ENCODE measurements at places on chromosomes 2 and 18.

DNA sequence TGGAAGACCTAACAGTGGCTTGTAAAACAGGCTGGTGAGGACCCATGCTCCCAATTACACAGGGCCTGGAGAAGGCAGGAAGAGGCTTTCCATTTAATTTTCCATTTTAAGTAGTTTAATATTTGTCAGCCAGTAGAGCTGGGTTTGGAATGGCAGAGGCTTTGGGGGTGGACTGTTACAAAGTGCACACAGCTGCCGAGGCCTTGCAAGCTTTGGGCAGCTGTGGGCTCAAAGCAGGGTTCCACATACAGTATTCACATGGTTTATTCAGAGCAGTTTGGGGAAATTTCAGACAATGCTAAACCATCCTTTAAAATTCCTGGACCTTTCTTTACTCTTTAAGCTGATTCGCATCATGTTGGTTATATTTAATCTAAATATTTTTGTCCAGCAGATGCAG, 132.6 kb downstream of the WDSUB1 start:
- no peak for DNase-seq

DNA sequence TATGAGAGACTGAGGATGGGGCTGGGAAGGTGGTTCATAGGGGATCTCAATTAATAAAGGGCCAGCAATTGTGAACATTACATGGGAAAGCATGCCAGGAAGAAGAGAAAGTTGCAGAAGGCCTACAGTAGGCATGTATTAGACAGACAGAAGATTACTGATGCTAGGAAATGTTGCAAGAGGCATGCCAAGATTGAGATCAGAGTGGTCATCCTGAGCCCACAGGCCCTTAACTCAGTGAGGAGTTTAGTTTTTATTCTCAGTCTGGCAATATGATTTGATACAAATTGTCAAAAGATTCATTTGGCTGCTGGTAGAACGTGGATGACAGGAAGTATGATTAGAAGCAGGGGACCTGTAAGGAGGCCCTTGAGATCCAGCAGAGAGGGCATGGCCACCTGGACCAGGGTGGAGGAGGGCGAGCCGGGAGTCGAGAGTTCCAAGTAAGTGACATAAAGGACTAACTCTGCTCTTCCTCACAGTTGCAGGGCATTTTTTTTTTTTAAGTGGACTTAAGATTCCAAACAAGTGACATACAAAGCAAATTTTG, 54.9 kb downstream of the EPHA4 start:
- no peak for DNase-seq

- DNase-seq, result peak; percentile 96
These were observed 75.1 kb downstream of the SH3BP4 start for GRCh38 chr2:235026649-235027557.

GRCh38 chr2:48774251-48774650, 18.7 kb upstream of the LHCGR start:
- DNase-seq, result no peak

DNA sequence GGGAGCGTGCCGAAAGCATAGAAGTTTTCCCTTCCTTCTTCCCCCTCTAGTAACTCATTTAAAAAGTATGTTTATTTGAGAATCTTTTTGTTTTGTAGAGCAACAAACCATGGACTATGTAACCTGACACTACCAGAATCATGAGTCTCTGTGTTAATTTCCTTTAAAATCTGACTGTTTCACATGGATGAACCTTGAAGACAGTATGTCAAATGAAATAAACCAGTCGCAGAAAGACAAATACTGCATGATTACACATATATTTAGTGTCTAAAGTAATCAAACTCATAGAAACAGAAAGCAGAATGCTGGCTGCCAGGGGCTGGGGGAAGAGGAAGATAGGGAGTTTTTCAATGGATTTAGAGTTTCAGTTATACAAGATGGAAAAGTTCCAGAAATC, 32.3 kb downstream of the PTPN2 start:
- DNase-seq, result no peak

DNA sequence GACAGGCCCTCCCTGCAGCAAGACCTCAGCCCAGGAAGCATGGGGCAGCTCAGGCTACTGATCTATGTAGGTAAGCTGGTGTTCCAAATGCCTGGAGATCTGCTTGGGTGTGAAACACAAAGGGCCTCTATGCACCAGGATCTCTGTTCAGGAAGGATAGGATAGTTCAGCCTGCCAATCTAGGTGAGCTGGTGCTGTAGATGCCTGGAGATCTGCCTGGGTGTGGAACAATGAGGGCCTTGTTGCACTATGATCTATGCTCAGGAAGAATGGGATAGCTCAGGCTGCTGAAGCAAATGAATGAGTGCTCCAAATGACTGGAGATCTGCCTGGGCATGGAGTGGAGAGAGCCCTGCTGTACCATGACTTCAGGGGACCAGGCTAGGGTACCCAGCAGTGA, 48.9 kb upstream of the MYL1 start:
- DNase-seq, result no peak

GRCh38 chr2:190569994-190570755, 35.7 kb upstream of the NEMP2 start:
- DNase-seq, result no peak

DNA sequence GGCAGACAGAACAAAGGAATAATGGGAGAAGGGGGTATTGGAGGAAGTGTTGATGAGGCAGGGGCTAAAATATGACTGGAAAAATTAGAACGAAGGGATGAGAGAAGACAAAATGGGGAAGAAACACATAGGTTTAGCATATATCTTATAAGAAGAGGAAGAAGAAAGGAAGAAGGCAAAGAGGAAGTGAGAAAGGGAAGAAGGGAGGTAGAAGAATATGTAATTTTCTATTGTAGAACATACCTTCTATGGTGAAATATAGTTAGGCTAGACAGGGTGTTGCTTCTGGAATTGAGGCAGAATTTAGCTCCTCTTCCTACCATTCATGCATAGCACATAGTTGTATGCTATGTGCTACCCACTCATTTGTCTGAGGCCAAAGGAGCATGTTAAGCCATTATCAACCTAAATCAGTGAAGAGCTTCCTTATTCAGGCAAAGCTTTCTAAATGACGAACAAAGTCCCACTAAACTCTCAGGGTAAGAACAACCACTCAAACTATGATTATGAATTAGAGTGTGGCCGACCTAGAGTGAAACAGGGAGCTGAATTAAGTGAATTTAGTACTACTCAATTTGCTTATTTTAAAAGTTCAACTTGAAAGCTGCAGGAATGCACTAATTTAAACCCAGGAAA, 180.9 kb upstream of the GALNT5 start:
- no peak for DNase-seq

DNA sequence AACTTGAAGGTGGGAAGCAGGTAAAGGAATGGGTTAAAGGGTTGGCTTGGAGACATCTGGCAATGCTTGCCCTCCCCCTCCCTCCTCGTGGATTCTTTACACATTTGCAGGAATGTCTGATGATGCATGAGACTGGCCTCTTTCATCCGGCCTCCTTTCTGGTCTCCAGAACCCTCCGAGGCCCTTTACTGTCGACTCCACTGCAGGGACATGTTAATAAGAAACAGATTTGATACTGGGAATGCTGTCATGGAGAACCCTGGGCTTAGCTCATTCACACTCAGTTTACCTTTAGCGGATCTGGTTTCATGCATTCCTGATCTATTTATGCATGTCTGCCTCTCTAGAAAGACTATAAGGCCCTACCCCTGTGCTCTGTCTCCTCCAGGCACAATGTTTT, 238.7 kb downstream of the TGIF1 start:
- no peak for DNase-seq

DNA sequence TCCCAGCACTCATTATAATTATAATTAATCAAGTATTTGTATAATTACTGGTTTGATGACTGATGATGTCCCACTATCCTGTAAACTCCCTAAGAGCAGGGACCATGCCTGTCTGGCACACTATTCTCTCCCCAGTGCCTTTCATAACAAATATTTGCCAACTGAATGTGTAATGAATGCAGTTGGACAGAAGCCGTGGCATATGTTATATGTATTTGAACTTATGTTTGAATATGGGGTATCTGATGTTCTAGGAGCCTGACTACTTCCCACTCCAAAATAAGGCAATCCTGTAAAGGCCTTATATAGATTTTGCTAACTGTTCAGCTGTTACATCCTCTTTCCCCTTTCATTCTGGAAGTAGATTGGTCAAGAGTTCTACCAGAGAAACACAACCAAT, 19.7 kb downstream of the OSBPL6 start:
- no peak for DNase-seq

- no peak for DNase-seq
These were observed 58.8 kb downstream of the FECH start for GRCh38 chr18:57527556-57528229.

GRCh38 chr2:240387669-240388358, 47.6 kb upstream of the GPC1 start:
- no peak for DNase-seq

GRCh38 chr18:12470382-12471075, 62.8 kb downstream of the PRELID3A start:
- DNase-seq, result peak; percentile 24

DNA sequence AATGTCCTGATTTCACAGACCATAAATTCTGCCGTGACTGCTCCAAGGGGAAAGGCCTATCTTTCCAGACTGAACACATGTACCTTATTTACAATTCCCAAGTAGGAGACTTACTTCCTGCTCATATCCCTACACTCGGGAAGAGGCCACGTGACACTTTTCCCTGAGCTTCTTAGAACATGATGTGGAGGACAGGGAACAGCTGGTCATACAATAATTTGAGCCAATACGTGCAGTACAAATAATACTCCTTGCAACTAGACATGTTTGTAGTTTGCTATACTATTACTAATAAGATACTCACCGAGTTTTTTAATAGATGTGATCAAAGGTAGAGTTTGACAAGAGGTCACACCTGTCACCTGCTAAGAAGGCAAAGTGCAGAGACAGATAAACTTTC, 256.4 kb downstream of the SP3 start:
- no peak for DNase-seq

DNA sequence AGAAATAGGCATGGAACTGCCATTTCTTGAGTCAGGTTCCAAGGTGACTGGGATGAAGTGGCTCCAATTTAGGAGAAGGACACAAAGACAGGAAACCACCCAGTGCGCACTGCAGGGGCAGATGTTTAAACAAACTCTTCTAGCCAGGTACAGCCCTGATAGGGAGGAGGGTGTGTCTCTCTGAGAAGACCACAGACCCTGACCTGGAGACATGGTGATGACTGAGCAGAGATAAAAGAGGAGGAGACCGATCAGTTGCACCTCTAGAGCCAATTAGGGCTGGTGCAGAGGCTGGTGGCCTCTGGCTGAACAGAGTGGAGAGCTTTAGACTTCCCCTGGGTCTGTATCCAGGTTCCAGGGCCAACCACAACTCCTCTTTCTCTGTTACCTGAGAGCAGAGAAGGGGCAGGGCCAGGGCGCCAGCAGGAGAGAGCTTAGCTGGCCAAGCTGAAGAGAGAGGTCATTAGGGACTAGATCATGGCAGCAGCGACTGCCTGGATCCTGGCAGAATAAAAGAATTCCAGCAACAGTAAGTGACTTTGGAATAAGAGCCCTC, 5.4 kb upstream of the SPOPL start:
- DNase-seq, result no peak

DNA sequence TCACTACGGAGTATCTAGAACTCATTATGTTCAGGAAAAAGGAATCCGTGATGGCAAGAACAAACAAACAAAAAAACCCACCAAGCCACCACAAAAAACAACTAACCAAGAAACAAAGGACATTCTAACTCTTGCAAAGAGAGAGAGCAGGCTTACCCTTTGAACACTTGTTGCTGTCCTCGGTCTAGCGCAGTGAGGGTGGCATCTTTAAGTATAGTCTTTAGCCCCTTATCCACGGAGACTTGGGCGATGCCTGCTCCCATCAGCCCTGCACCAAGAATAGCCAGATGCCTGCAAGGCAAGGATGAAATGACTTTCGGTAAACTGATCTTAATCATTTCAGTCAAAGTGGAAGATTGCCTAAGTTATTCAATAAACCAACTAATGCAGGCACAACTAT, 31.0 kb downstream of the GAREM2 start:
- DNase-seq, result no peak

DNA sequence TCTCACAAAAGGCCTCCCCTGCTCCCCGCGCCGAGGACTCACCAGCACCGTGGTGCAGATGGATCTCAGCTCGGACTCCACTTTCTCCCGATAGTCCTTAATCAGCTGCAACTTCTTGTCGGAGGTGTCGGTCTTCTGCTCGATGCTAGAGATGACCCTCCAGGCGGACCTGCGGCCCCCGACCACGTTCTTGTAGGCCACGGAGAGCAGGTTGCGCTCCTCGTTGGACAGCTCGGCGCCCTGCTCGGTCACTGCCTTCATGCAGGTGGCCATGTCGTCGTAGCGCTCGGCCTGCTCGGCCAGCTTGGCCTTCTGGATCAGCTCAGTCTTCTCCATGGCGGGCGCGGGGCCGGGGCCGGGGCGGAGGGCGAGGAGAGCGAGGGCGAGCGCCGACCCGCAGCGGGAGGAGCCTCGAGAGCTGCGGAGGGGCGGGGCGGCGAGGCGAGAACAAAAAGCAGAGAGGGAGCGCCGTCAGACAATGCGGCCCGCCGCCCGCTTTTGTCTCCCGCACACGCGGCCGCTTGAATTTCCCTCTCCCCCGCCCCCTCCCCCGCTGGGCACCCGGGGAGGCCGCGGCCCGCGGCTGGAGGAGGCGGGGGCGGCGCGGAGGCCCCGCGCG, 571 bp downstream of the YWHAQ start:
- no peak for DNase-seq

DNA sequence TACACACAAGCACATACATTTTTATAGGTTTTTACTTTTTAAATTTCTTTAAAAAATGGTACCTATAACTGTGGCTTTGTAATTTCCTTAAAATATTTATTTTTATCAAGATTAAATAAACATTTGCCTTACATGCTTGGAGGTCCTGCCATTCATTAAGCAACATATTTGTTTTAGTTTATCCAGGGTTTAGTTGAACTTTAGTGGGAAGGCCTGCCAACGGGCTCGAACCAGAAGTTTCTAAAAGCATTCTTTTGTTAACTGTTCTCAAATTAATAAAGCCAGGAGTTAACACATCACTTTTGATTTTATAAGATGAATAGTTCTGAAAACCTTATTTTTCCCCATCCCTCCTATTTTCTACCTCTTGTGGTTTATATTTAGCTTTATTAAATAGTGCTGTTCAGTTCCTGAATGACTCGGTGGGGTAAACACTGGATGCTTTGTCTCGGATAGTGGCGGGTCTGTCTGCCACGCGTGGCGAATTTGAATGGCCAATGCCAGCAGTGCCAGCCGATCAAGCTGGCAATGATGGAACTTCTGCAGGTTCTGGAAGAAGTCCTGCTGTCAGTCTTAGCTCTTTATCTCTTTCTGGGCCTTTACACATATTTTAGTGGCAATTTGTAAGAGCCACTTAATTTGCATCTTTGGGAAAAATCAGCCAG, 32.2 kb downstream of the SH3YL1 start:
- no peak for DNase-seq

GRCh38 chr2:40087927-40088326, 308.9 kb upstream of the THUMPD2 start:
- no peak for DNase-seq

GRCh38 chr2:159595410-159596046, 20.8 kb downstream of the BAZ2B start:
- DNase-seq, result no peak
